NCI-H2107 (cell line): ENCODE measurements at places on chromosomes 7 and 10.

- DNase-seq, result no peak
Measured at GRCh38 chr10:29204070-29204800, 84.6 kb upstream of the LYZL1 start.

DNA sequence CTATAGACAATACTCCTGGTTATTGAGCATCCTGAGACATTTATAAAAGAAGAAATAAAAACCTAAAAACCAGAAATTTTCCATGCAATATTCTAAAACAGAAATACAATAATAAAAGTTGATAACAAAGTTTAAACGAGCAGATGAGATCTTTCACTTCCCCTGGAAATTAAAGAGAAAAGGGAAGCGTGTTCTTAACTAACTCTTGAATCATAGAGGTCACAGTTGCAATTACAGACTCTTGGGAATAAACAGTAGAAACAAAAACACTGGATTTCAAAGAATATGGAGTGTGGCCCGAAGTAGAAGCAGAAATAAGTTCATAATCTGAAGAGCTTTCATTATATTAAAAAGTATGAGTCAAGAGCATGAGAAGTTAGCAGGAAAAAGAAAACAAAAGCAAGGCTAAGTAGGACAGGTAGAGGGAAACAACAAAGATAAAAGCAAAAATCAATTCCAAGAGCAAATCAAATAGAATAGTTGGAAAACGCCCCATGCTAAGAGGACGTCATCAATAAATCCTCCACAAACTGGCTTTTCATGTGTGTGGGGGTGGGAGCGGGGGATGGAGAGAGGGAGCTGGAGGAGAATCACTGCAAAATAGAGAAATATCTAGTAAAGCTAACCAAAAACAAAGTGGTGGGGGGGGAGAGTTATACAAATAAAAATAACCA lies 55.2 kb upstream of the C10orf71 start:
- DNase-seq, result no peak

DNA sequence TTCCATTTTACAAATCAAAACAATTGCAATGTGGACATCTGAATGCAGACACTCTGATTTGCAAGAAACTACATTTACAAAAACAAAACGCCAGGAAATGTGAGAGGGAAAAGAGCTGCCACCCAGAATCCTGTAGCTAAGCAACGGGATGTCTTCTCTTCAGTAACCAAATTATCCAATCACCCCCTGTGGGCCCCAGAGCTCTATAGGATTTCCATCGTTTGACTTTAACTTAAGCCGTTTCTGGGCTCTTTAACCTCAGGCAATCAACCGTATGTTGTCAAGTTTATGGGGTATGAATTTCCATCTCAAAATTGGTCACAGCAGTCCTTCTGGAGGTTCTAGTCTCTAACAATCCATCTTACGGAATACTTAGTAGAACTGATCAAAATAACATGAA lies 240.5 kb downstream of the ETV1 start:
- DNase-seq, result no peak

- no peak for DNase-seq
Measured at GRCh38 chr7:103532955-103533354, 86.9 kb upstream of the SLC26A5 start.

DNA sequence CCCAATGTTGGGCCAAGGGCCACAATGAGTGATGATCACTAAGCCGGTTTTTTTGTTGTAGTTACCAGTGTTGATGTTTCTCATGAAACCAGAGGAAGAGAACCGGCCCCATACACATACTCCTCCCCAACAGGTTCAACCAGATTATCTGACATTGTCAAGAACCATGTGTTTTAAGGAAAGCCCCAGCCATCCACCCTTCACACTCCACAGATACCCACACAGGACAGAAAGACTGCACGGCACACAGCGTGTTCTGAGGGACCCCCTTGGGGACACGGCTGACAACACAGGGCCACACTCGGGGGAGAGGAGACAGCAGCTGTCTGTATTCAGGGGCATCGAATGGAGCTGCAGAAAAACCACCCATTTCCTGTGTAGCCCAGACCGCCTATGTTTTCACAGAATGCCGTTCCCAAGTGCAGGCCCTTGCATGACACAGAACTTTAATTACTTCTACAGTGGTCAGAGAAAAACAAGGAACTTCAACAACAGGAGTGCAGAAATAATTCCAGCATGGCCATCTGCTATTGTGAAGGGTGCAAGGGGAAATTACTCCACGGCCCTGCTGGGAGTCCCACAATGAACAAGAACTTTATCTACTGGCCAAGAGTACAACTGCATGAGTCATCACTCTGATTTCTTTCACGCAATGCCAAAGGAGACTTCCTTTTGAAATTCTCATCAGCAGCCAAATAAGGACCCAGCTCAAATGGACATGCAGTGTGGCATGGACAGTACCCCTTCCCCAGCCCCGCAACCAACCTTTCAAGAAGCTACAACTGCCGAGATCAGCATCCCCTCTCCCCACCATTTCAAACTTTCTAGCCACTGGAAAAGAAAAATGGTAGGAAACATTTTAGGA lies 2.3 kb downstream of the KLF6 start:
- DNase-seq, result no peak

GRCh38 chr10:97335188-97335619 lies 675 bp upstream of the FRAT2 start:
- no peak for DNase-seq

DNA sequence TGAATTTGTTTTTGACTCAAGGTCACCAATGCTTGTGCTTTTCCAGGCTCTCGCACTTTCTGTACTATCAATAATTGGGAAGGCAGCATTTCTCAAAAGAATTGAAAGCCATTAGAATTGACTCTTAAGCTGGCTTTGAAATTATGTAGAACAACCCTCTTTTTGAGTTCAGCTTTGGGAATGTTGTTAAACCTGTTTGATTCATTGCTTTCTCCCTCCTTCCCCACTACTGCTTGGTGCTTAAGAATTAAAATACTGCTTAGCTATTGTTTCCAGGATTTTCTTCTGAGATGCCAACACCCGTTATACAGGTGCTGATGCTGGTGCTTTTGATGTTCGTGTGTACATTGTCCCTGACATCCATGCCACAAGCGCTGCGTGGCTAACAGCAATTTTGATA lies 15.5 kb upstream of the FZD8 start:
- no peak for DNase-seq

- DNase-seq, result no peak
Measured at GRCh38 chr10:68334672-68335467, 2.1 kb upstream of the PBLD start.

DNA sequence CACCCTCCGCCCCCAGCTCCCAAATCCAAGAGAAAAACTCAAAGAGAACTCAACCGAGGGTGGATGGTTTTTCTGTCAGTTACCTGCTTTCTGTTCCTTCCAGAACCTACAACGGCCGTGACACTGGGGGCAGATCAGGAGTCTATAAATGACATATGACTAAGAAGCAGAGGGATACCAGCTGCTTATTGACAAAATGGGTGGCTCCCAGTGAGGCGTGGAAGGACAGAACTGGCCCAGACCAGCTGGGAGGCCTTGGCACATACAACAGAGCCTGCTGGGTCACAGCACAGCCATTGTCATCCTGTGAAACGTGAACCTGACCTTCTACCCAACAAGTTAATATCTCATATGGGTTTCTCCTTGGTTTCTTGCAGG lies 84.3 kb upstream of the ADRB1 start:
- DNase-seq, result peak; percentile 6

DNA sequence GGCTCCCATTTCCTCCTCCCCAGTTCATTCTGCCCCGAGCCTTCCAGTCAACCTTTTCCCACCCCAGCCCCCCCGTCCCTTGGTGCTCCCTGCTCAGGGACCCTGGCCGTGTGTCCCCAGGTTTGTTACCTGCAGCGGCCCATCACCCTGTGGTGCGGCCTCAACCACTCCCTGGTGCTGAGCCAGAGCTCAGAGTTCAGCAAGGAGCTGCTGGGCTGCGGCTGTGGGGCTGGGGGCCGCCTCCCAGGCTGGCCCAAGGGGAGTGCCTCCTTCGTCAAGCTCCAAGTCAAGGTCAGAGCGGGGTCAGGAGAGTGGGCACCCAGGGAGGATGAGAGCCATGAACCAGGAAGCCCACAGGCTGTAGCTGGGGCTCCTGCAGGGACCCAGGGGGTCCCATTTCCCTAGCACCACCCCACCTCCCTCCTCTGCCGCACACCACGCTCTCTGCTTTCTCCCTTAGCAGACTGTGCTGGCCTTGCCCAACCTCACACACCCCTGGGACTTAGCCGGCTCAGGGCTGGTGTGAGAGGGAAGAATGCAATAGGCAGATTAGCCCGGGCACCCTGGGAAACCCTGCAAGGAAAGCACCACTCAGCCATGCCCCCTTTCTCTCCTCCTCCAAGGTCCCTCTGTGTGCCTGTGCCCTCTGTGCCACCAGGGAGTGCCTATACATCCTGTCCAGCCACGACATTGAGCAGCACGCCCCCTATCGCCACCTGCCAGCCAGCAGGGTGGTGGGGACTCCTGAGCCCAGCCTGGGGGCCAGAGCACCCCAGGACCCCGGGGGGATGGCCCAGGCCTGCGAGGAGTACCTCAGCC lies 2.0 kb upstream of the PCOLCE start:
- no peak for DNase-seq

- DNase-seq, result no peak
Measured at GRCh38 chr7:71804256-71804655, 607.9 kb downstream of the CALN1 start.

- no peak for DNase-seq
Measured at GRCh38 chr7:157412491-157413180, 75.8 kb downstream of the DNAJB6 start.

- no peak for DNase-seq
Measured at GRCh38 chr10:91800182-91800581, 2.0 kb downstream of the TNKS2 start.

DNA sequence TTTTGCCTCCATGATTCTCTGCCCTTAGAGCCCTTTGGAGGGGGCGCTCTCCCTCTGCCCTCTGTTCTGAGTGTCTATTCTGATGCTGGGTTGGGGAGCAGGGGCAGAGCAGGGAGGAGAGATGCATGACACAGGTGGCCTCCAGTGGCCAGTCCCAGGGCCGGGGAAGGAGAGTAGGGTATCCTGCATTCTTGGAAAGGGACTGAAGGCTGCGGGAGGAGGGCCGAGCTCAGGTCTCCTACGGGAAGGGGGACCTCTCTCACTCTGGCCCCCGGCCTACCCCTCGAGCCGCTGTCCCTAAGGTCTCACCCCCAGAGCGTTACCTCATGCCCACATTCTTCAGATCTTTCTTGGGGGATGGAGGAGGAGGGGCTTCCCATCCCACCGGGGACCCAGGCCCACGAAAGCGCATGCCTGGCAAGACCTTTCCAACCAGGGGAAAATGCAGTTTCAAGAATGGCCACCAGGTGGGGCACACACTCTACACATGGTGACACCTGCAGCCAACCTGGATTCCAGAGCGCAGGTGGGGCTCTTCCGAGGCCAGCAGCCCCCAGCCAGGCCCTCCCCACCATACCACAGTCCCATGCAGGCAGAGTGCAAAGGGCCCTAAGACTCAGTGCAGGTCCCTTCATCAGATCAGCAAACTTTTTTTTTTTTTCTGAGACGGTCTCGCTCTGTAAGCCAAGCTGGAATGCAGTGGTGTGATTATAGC lies 86.4 kb downstream of the MYL10 start:
- peak; percentile 23 for DNase-seq

DNA sequence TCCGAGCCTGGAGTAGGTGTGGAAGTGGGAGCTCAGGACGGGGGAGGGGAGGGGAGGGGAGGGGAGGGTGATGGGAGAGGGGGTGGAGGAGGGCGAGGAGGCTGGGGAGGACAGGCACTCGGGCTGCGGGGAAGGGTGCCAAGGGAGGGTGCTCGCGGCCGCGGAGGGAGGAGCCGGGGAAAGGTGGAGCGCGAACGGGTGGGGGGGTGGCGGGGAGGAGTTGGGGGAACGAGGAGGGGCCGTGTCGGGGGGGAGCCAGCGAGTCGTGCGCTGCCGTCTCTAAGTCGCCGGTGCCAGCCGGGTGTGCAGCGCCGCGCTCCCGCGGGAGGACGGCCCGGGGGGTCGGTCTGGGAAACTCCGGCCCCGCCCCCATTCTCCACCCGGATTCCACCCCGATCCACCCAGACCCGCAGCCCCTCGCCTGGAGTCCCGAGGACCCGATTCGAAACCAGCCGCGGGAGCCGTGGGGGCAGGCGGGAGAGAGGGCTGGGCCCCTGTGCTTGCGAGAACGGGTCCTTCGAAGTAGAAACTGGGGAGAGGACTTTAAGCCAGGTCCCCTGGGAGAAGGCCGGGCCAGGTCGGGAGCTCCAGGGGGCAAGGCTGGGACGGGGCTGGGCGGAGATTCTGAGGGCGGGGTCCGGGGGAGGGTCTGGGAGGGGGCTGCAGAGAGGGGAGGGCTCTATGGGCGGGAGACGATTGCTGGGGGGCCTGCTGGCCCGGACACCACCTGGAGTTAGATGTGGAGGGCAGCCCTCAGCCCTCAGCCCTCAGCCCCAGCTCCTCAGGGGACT lies at the start of gene ZNF467:
ZNF467 (minus strand) TSS at position 143 of the 791 bp plus-strand sequence. CDS start 2,556 bp downstream, outside the sequence.
- DNase-seq, result peak; percentile 46
